ENCODE measurements at places on chromosomes 1 and 21.

DNA sequence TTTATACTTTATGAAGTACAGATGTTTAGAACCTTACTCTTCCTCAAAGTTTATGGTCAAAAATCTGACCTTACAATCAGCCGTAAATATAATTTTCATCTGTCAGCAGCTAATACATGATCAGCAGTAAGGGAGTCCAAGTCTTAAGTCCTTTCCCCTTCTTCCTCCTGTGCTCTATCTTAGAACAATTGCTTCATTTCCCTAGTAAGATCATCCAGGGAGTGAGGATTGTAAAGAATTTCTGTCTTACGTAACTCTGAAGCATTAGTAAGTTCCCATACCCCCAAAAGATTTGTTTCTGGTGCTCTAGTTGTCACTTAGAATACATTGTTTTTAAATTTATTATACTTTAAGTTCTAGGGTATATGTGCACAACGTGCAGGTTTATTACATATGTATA lies 2.1 kb downstream of the SETDB1 start:
- no peak for DNase-seq

GRCh38 chr1:72670902-72671301 lies 388.6 kb upstream of the NEGR1 start:
- DNase-seq = no peak

GRCh38 chr1:239739919-239740318 lies 351.8 kb upstream of the FMN2 start:
- no peak for DNase-seq

DNA sequence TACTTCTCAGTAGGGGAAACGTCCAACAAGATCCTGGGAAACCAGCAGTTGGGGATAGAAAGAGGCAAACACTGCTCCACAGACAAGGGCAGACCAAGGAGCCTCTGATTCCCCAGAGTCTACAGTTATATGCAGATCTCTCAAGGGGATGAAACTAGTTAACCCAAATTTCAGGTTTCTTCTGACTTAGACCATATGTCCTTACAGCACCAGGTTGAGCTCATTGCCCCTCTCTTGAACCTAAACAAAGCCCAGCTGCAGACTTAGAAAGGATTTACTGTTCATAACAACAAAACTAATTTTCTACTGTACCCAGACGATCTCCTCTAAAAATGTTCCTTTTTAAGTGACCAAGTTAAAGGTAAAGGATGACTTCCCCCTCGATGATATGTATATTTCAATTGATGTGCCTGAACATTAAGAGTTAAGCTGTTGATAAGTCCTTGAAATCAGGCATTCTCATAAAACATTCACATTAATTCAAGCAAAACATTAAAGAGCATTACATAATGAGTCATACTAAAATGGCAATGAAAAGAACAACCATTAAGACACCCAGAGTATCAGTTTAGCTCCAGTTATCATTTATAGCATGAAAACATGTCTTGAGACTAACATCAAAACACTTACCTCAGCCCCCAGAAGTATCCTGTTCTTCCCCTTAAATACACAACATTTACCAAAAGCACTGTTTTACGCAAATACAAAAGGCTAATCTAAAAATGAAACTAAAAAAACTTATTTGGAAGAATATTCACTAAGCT lies 24.1 kb downstream of the SMYD3 start:
- no peak for DNase-seq

- DNase-seq = peak; percentile 68
Observed at GRCh38 chr1:21659099-21659923, 9.8 kb downstream of the RAP1GAP start.

Measured in activated CD4-positive, alpha-beta T cell treated with anti-CD3 and anti-CD28 coated beads, Interleukin-2, amount 50 U/mL, for 4 hours (primary cell).